ENCODE measurements at places on chromosomes 6 and 20. TPM values are rescaled to one million over a fixed set of nuclear protein-coding genes. Genes with fewer than 3 reads are reported as not detected.

DNA sequence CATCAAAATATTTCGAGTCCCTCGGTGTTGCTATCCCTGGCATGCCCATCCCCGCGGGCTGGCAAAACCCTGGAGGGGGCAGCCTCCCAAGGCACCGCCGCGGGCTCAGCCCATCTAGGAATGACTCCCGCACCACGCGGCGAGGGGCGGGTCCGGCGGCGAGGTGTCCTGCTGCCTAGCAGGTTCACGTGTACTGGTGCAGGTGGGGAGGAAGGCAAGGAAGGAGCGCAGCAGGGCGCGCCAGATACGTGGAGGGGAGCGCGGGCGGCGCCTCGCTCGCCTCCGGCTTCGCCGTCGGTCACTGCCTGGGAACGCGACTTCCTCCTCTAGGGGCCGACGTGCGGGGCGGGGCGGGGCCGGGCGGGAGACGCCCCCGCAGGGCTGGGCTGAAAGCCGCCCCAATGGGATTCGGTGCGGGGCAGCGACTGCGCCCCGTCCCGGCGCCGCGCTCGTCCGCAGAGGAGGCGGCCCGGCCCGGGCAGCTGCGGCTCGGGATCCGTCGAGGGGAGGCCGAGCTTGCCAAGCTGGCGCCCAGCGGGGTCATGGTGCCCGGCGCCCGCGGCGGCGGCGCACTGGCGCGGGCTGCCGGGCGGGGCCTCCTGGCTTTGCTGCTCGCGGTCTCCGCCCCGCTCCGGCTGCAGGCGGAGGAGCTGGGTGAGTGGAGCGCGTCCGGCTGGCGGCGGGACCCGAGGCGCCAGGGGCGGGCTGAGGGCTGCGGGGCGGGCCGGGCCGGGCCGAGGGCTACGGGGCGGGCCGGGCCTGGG, at the start of gene DCBLD1:
Gene DCBLD1, plus strand, starts transcription at position 435 of the 764 bp plus-strand sequence. Its CDS starts 108 bp downstream, at position 543.
- DNase-seq, result peak; percentile 91

GRCh38 chr20:4606051-4606450, 115.7 kb upstream of the PRND start:
- no peak for DNase-seq

- no peak for DNase-seq
Measured at GRCh38 chr6:135905604-135906300, 54.3 kb downstream of the PDE7B start.

GRCh38 chr6:156634048-156634447, 143.1 kb upstream of the ARID1B start:
- DNase-seq, result no peak

- DNase-seq, result no peak
Measured at GRCh38 chr20:536426-537010, 7.1 kb downstream of the CSNK2A1 start.

DNA sequence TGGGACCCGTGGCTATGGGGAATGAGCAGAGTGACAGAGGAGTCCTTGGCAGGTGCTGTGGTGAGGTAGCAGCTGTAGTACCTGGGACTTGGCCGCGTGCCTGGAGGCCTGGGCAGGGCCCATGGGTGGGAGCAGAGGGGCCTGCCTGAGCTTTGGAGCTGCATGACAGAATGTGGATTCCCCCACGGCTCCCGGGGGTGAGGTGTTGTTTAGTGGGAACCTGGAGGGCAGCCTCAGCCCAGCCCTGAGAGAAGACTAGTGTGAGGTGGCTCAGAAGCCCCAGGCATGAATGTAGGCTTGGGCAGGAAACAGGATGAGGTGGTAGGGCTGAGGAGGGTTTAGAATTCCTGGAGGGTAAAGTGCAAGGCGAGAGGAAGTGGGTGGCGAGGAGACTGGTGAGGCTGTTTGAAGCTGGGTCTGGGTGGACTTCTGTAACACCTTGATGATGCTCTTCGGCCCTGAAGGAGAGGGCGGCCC, 86.5 kb upstream of the SCP2D1 start:
- DNase-seq, result peak; percentile 39

DNA sequence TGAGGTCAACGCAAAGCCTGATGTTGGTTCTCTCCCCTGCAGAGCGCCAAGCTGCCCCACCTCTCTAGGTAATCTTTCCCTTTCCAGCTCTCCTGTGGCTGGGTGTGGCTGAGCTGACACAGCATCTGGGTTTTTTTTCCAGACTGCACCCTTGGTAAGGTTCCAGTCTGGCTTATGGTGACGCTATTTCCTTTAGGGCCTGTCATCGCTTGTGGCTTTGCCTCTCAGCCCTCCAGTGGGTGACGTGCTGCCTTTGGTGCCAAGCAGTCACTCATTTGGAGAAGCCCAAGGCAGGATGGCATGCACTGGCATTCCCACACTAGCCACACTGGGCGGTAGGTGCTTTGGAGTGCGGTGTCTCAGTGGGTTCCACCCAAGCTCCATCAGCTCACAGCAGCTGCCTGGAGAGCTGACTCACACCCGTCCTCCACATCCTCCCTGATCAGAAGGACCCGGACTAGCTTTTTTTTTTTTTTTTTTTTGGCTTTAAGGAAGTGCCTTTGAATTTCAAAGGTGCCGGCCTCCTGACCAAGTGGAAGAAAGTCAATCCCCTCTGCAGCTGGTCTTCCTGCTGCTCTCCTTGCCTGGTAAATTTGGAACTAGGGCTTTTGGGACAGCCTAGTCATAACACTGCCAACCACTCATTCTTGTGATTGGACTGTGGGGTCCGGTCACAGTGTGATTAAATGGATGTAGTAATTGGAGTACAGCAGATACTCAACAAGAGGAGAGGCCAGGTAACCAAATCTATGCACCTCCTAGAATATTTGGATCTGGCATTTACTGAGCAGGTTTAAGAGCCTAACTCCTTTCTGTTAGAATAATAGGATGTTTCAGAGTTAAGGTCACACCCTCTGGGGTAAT, 153.6 kb downstream of the CD83 start:
- DNase-seq, result peak; percentile 66

DNA sequence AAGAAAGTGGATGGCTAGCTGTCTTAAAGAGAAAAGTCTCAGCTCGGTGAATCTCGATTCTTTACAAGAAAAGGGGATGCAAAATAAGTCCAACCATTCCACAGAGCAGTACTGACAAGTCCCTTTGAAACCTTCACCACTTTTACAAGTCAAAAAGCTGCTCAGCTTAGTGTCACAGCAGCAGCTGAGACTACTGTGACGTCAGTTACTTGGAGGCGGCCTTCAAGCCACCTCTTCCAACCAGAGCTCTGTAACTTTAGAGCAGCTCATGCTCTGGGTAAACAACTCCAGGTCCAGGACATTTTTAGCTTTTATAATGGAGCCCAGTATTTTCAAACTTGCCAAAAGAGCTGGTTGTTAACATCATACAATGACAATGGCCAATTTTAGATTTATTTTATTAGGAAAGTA, at the start of gene KIAA0408:
Gene KIAA0408, minus strand, starts transcription at position 159 of the 411 bp plus-strand sequence. CDS start 5,408 bp downstream, outside the sequence.
- DNase-seq, result no peak

GRCh38 chr20:10476319-10476724, 41.2 kb downstream of the SLX4IP start:
- DNase-seq, result no peak

DNA sequence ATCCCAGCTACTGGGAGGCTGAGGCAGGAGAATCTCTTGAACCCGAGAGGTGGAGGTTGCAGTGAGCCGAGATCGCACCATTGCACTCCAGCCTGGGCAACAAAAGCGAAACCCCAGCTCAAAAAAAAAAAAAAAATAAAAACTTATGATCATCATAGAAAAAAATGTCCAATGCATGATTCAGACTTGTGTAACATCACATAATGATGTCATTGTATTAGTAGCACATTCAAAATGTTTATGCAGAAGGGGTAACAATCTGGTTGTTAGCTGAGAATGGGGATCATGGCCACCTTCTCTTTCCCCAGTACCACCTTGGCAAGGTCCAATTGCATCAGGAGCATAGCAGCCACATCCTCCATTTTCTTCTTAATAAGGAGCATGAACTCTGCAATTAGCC, 137.6 kb upstream of the MARCKS start:
- no peak for DNase-seq

GRCh38 chr6:75759207-75759606, 10.2 kb downstream of the MYO6 start:
- DNase-seq, result no peak

DNA sequence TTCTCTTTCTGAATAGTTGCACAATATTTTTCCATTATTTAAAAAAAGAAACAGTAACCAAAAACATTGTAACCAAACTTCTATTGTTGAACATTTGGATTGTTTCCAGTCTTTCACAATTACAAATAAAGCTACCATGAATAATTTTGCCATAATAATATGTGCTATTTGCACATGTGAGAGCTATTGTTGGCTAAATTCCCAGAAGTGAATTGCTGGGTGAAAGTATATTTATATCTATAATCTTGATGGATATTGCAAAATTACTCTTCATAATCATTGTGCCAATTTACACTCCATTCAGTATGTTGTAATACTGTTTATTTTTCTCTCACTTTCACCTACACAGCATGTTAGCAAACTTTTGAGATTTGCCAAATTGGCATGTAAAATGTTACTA, 36.6 kb upstream of the SLC22A16 start:
- DNase-seq, result no peak

GRCh38 chr20:23537030-23537429, 31.3 kb downstream of the CST9L start:
- no peak for DNase-seq

GRCh38 chr20:19212469-19212815, at the start of gene SLC24A3:
Gene SLC24A3, plus strand, starts transcription at chr20:19212642.
- no peak for DNase-seq

GRCh38 chr6:112153926-112154607, 66.7 kb downstream of the FAM229B start:
- no peak for DNase-seq

DNA sequence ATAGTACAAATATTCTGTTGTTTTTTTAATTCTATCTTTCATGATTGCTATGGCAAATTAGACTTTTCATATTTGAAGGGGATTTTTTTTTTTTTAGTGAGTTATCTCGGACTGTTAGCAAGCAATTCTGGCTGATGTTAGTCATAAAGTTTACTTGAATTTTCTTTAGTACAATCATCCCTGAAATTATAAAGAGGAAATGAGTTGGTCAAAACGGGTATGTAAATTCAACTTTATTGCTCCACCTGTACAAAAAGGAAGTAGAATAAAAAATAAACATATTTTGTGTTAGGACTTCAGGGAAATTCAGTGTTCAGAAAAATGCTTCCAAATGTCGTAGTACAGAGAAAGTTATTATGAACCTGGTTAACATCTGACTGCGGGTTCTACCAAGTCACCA, 40.3 kb downstream of the PPP1R14C start:
- DNase-seq, result no peak

- DNase-seq, result peak; percentile 7
Measured at GRCh38 chr6:87794922-87795885, 93.2 kb upstream of the AKIRIN2 start.

DNA sequence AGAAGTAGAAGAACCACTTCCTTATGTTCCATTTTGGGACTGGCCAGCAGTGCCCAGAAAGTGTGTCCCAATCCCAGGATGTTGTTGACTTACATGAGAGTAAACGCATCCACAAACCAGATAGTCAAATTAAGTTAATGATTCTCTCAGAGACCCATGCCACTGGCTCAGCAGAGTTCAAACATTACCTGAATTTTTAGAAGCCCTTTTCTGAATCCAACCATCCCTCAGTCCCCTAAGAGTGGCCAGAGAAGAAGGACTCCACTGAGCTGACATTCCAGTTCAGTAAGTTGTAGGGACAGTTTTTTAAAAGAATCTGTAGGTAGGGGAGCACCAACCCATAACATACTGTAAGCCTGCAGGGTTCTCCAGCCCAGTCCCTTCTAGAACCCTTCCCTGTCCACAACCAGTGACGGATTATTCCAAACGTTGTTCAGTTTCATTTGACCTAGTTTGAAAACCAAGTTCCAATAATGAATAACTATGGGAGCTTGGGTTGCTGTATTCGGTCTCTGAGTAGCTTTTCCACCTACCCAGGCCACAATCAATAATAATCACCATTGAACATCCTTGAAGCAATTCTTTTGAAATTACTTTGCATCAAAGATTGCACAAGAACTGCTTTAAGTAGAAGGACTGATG, 153.0 kb downstream of the LPA start:
- no peak for DNase-seq

- no peak for DNase-seq
Measured at GRCh38 chr20:58219342-58219700, 9.1 kb downstream of the ANKRD60 start.

GRCh38 chr20:58715391-58715800, 22.8 kb downstream of the NPEPL1 start:
- no peak for DNase-seq

- DNase-seq, result no peak
Measured at GRCh38 chr6:143885116-143885515, 20.8 kb downstream of the ZC2HC1B start.

DNA sequence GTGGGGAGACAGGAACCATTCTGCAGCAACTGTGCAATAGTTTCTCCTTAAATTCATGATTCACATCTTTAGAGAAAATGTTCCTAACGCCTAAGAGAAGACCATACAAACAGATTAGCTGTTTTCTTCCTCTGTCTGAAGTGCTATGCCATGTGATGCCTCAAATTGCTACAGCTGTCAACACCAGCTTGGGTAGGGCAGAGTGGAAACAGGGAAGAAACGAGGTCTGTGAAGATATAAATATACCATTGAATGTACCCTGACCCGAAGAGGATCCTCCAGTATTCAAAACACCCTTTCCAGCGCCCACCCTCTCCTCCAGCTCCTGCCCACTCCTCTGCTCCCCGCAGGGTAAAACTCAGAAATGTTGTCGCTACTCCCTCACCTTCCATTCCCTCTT, 40.3 kb upstream of the PRND start:
- no peak for DNase-seq

C6orf52 gene
- total RNA-seq, result 1.7 TPM

DACT2 gene
- total RNA-seq, result 1.2 TPM

MEP1A gene
- total RNA-seq, result 183 TPM

PLEKHG1 gene
- 29.1 TPM for total RNA-seq

MOG gene
- not detected for total RNA-seq

NFKBIE gene
- total RNA-seq, result 13.4 TPM

C6orf58 gene
- total RNA-seq, result not detected

NFATC2 gene
- total RNA-seq, result 7.3 TPM

DNPH1 gene
- total RNA-seq, result 42.7 TPM

CDC25B gene
- total RNA-seq, result 52.0 TPM

DLK2 gene
- 0.47 TPM for total RNA-seq

ADTRP gene
- total RNA-seq, result 68.5 TPM

PRKN gene
- 10.2 TPM for total RNA-seq

MMUT gene
- 27.9 TPM for total RNA-seq

KCNS1 gene
- 0.09 TPM for total RNA-seq

FOXC1 gene
- 1.7 TPM for total RNA-seq
